Renal pelvis (tissue), 12 donors: ENCODE measurements at places on chromosomes 6 and 20.
A peak's percentile ranks its signal among the peaks of the same experiment; 100 is the strongest.

DNA sequence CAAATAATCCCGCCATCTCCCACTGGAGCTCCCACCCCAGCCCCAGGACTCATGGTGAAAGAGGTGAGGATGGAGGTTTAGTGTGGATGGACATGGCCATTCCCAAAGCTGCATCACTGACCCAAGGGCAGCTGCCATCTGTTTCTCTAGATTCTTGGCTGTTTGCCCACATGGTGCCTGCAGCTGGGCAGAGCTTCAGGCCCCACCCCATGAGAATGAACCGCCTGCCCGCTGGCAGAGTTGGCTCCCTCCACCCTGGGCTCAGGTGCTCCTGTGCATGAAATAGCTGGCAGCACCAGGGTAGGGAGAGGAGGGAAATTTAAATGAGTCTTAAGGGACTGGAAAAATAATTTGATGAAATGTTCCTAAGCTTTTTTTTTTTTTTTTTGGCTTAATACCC lies 17.4 kb downstream of the SCML4 start:
- DNase-seq = no peak

DNA sequence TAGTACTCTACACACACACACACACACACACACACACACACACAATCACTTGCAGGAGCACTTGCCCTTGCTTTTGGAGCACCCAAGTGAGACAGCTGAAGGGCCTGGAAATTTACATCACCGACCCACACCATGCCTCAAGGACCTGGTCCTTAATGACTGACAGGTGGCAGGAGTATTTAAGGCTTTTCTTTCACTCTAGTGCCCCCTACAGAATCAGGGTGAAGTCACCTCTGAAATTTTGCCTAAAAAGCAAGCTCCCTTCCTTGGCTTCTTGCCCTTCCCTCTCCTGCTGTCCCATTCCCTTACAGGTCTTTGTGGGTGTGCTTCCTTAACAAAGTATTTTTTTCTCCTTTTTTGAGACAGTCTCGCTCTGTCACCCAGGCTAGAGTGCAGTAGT lies 353.5 kb upstream of the IRAK1BP1 start:
- DNase-seq = no peak

- peak; percentile 8 for DNase-seq
These were observed 114.3 kb upstream of the SYNCRIP start for GRCh38 chr6:85756982-85757381.

DNA sequence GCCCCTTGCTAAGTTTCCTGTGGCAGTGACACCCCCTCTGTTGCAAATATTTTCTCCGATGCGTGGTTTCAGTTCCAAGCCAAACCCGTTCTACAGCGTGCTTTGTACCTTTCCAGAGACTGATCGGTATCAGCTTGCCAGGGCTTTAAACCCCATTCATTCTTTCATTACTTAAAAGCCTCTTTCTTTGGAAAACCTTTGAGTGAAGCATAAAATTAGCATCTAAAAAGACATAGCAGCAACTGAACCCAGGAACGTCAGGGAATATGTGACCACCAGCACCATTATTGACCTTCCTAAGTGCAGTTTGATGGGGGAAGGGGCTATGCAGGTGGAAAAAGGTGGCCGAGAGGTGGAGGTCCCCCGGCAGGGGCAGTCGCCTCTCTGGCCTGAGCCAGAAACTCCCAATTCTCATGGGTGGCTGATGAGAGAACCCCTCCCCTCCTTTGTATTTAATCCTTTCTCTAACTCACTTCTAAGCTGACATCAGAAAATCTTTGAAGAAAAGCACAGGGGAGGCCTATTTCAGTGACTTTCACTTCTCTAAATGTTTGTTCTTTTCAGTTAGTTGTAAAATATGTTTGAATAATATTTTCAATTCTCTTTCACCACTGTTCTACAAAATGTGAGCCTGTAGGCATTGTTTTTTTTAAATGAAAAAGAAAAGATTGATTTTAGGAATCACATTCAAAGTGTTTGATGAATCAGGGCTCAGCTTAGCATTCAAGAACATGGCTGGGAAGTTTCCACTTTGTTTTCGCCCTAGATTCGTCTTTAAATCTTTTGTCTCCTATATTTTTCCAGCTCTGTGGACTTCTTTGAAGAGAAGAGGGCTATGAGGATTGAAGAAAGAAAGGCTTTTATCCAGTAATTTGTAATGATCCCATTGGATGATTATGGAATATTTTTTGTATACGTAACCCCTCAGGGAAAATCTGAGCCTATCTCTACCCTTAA lies 89.2 kb downstream of the RSPH3 start:
- DNase-seq = peak; percentile 65

DNA sequence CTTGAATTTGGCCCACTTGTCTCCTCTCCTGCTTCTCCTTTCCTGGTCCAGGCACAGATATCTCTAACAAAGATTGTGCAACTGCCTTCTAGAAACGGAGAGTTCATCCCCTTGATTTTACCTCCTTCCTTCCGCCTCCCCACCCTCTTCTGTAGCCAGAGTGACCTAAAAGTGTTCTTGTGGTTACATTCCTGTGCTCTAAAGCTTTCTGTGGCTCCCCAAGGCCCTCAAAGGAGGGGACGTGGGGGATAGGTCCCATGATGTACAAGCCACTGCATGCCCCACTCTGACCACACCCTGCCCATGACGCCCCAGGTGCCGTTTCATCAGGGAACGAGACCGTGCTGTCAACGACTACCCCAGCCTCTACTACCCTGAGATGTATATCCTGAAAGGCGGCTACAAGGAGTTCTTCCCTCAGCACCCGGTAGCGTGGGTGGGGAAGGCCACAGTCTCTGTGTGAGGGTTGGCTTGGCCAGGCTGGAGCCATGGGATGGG lies 8.2 kb downstream of the CDC25B start:
- DNase-seq = no peak

DNA sequence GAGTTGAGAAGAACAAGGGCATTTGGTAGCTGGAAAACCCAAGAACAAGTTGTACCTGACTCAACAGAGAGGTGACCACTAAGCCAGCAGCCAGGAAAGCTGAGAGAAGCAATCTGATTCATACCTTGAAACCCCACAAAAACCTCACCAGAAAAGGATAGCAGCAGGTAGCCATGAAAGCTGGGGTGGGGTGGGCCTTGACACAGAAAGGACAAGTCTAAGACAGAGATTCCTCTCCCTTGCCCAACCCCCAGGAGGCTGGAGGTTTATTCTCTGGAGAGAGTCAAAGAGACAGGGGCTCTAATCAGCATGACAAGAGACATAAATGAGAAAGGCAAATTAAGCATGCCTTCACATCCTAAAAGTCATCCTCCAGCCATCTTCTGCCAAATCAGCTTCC lies 151.7 kb upstream of the DST start:
- DNase-seq = no peak

- DNase-seq = no peak
These were observed 149.4 kb downstream of the DHX35 start for GRCh38 chr20:39111359-39112177.

DNA sequence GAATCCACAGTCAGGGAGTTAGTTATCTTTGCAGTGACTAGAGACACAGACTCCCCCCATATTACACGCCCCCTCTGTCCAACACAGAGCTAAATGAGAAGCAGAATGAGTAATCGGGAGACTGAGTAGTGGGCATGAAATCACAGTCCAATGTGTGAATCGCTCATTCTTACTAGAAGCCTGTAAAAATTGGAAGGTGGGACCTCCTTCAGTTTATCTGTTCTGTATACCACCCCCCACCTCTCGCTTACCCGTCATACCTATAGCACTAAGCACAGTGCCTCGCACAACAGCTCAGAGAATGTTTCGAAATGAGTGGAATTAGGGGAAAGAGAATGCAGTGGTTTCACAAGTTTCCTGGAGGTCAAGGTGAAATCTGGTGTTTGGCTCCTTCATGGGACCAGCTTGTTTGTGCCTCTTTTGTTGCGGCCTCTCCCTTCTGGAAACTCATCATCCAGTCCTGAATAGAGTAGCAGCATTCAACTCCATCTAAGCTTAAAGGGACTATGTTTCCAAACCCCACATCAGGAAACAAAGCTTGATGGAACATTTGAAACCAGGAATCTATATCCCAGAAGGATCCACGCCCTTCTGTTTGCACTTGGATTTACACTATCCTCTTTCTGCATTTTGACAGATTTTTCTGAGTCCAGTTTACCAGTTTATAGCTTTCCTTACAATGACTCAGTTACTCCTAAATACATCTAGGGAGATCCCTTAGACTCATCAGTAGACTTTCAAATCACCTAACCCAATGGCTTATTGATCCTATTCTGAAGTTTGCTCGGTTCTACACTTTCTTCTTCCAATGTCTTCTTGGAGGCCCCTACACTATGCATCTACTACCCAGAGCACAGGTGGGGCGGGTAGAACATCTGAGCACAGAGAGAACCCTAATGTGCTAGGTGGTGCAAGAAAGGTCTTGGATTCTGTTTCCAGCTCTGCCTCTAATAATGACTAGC lies 59.2 kb upstream of the PIM1 start:
- DNase-seq = no peak

DNA sequence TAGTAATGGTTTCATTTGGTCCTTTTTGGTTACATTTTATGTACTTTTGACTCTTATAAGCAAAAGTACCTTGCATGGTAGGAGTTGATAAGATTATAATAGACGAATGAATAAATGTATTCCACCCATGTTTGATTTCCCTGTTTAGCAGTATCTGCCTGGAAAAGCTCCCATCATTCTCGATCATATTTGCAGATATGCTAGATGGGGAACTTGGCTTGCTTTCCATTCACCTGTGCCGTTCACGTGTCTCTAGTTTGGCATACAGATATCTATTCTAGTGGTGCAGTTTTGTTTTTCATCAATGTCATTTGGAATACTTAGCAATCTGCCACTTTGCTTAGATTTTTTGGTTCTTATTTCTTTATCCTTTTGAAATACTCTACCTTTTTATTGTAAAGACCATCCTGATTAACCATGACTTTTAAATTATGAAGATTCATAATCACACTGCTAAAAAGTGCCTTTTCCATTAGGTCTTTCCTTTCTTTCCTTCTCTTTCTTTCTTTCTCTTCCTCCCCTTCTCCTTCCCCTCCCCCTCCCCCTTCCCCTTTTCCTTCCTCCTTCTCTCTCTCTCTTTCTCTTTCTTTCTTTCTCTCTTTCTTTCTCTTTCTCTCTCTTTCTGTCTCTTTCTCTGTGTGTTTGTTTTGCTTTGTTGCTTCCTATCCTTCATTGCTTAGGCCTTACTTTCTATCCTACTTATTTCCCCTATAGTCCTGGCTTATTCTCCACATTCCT lies 40.4 kb downstream of the ANKS1A start:
- DNase-seq = no peak

DNA sequence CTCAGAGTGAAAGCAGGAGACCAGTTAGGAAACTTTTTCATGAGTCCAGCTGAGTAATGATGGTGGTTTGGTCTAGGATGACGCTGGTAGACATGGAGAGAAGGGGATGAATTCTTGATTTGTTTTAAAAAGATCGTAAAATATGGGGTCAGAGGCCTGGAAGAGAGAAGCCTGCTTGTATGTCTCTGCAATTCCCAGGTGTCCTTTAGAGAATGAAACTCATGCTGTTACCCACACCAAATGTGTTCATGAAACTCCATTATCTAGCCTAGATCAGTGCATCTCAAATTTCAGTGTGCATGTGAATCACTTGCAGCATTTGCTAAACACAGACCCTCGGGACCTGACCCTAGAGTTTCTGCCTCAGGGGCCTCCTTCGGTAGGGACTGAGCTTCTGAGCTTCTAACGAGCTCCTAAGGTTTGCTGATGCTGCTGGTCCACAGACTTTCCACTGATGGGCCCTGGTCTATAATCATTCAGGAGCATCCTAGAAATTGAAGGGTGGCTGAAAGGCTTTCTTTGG lies 302.0 kb upstream of the PLCB4 start:
- DNase-seq = no peak

DNA sequence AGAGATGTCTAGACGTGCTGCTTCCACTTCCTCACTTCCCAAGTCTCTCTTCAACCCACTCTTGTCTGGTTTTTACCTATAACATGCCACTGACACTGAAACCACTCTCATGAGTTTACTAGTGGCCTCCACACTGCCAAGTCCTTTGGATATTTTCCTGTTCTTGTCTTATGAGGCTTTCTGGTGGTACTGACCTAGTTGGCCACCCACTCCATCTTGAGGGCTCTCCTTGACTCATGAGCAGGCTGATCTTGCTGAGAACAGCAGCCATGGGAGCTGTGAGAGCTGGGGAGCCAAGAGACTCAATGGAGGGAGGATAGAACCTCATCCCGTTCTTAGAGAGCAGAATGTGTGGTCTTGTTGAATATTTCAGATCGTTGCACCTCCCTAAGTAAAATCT lies 283.4 kb upstream of the PRDM1 start:
- DNase-seq = no peak

DNA sequence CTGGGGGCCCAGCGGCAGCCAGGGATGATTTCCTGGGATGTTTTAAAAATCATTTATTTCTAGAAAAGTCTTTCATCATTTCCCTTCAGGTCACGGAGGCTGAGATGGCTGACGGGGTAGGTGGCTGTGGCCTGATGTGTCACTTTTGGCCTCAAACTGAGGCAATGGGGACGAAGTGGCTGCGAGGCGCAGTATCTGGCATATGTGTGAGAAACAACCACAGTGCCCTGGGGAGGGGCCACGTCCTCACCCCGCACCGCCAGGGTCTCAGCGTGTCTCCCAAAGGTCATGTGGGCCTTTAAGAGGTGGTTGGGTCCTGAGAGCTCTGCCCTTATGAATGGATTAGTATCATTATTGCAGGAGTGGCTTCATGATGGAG lies 120.0 kb downstream of the CEBPB start:
- no peak for DNase-seq

DNA sequence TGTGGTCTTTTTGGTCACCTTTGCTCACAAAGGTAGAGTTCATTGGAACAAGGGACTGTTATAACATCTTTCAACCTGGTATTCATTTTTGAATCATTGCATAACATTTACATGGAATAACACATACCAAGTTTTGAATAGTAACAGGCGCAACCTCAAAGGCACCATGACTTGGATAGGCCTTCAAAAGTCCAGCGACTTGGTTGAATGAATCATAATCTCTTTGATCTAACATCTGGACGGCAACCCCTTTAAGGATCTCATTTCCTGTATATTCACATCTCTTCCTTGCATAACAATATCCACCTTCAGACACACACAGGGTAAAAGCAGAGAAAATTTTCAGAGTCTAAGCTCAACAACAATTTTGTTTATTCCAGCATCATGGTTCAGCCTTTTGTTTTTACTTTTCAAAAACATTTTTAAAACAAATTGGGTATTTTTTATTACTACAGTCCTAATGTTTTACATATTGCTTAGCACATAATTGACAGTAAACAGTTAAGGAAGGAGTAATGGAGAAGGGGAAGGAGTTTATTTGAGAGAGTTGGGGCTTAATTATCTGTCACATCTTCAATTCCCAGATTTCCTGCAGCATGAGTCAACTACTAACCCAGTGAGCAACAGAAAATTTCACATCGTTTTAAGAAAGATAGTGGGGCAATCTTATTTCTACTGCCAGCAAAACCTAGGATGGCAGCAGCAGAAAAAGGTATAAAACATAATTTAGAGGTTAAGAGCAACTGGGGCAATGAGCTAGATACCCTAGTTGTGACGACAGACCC lies 41.8 kb upstream of the F13A1 start:
- DNase-seq = no peak

DNA sequence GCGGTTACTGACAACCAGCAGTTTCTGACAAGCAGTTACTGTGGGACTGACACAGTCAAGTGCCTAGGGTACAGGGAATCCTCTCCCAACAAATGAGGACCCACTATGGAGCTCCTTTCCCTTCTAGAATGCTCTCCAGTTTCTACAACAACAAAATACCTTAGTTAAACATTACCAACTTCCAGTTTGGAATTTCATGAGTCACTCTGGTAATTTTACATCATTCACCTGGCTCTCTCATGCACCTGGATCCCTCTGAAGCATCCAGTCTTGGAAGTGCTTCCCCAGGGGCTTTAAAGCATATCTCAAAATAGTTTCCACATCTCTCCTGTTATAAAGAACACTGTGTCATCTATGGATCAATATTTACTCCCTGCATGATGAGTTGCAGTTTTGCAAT lies 286.7 kb upstream of the SPTLC3 start:
- peak; percentile 44 for DNase-seq

- DNase-seq = peak; percentile 9
These were observed 791 bp downstream of the ADGRG6 start for GRCh38 chr6:142302421-142303175.
